ENCODE measurements at places on chromosomes 2 and 18.

- no peak for DNase-seq
- H3K27me3 ChIP-seq = no peaks in the 10 kb centered on the region
- peaks cover 11% of the 10 kb centered on the region for H3K4me1 ChIP-seq
- no peak overlapping the region for H3K27ac ChIP-seq
Measured at GRCh38 chr2:105766300-105766866, 21.7 kb downstream of the NCK2 start.

DNA sequence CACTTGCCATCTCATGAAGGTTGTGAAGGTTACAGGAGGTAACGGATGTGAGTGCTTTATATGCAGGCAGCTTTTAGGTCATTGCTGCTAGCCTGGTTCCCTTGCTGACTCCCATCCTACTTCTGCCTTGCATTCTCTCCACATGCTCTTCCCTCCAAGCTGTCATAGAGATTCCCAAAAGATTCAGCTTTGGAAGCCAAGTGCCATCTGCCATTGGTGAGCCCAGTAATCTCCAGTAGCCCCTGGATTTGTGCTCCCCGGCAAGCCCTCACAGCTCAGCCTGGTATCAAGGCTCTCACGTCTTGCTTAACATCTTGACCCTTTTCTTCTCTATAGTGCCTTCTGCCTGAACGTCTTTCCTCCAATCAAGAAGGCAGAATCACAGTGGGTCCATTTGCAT lies 61.6 kb downstream of the MYT1L start:
- no peaks in the 10 kb centered on the region for H3K27me3 ChIP-seq
- no peaks in the 10 kb centered on the region for H3K36me3 ChIP-seq
- no peak overlapping the region for H3K4me3 ChIP-seq
- no peak overlapping the region for H3K27ac ChIP-seq
- no peaks in the 10 kb centered on the region for H3K4me1 ChIP-seq

DNA sequence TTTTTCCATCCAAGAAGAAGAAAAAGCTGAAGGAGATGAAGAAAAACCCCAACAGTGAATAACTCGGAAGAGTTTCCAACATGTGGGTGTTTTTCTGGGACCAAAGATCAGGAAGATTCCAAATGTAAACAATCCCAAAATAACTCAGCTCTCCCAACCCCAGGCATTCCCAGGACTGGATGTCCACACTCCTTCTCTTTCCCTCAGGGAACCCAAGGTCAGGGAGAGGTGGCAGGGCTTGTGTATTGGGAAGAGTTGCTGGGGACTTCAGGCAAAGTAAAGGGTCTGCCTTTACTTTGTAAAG lies 268.0 kb downstream of the DYSF start:
- H3K27ac ChIP-seq = no peak overlapping the region
- H3K36me3 ChIP-seq = no peaks in the 10 kb centered on the region
- DNase-seq = no peak
- no peaks in the 10 kb centered on the region for H3K27me3 ChIP-seq
- H3K4me3 ChIP-seq = no peak overlapping the region

DNA sequence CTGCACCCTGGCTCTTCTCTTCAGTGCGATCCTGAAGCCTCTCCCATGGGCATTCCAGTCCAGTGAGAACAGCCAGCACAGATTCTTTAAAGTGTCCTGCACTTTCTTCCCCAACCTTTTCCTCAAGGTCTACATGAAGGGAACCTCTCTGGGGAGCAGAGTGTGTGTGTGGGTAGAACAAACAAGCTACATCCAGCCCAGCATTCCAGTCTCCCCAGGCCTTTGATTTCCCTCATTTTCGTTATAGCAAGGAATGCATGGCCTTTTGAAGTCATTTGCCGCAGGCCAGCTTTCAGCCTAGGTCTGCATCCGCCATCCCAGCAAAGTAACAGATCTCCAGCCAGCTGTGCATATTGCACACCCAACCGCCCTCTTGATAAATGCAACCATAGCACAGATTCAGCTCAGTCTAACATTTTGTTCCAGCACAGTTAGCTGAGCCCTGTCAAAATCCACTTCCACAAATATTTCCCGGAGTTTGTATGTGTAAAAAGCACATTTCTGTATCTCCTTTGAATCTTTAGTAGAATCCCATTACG lies 44.6 kb downstream of the CD8B2 start:
- H3K27me3 ChIP-seq = peaks cover 6% of the 10 kb centered on the region
- H3K36me3 ChIP-seq = no peaks in the 10 kb centered on the region
- no peak for DNase-seq
- H3K4me1 ChIP-seq = no peaks in the 10 kb centered on the region

DNA sequence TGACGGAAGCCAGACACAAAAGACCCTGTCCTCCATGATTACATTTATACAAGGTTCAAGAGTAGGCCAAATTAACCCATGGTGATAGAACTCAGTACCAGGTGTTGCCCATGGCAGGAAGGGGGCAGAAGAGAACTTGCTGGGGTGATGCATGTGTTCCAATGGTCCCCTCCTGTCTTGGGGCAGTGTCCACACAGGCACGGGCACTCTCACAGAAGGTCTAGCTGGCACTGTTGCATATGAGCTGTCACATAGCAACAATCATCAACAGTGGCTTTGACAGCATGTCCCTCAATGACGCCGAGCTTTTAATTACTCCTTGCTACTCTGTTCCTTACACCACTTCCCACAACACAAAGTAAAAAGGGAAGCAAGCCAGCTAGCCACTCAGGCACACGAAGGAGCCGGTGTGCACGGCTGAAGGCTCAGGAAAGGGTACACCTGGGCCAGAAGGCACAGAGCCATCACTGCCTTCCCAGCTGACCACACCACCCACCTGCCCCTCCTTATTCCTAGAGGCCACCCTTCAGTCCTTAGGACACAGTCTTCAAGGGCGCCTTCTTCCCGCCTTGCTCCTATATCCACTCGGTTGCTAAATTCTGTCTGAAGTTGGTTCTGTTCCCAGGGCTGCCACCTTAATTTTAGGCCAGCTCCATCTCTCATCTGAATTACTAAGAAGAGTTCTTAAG lies 28.9 kb downstream of the RPL31 start:
- H3K36me3 ChIP-seq = peaks cover 72% of the 10 kb centered on the region
- no peak overlapping the region for H3K4me3 ChIP-seq
- no peaks in the 10 kb centered on the region for H3K4me1 ChIP-seq
- H3K27ac ChIP-seq = no peak overlapping the region
- H3K27me3 ChIP-seq = no peaks in the 10 kb centered on the region

DNA sequence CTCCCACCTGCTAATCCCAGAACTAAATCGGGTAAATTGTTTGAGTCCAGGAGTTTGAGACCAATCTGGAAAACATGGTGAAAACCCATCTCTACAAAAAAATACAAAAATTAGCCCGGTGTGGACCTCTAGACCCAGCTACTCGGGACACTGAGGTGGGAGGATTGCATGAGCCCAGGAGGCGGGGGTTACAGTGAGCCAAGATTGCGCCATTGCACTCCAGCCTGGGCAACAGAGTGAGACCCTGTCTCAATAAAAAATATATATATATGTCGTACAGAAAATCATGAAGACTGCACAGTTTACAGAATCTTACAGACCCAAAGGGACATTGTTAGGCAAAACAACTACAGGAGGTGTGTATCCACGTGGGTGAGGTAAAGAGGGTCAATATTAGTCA lies 4.0 kb upstream of the DPY30 start:
- no peaks in the 10 kb centered on the region for H3K27me3 ChIP-seq
- H3K4me1 ChIP-seq = no peaks in the 10 kb centered on the region
- no peak overlapping the region for H3K4me3 ChIP-seq
- H3K27ac ChIP-seq = no peak overlapping the region
- DNase-seq = no peak

DNA sequence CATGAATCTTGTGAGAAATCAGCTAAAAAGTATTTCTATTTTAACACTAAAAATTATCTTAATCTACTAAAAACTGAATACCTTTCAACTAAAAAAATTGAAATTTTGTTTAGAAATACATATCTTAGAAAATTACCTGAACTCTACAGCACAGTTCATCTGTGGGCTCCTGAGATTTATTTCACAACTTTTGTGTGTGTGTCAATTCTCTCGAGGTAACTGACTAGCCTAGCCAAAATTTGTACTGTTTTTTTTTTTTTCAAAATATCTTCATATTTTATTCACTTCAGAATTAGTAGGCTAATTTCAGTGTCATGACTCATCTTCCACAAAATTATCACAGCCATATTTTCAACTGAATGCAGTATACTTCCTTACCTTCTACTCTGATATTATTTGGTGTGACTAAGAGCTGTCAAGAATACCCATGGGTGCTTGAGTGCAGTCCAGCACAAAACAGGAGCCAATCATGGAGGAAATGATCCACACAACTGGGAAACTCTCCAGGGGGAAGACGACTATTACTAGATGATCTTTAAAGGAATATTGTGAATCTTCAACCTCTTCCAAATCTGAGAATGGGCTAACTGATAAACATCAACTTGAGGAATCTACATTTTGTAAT lies 174.6 kb downstream of the ZNF385B start:
- H3K4me3 ChIP-seq = no peak overlapping the region
- no peak for DNase-seq
- H3K27me3 ChIP-seq = no peaks in the 10 kb centered on the region

DNA sequence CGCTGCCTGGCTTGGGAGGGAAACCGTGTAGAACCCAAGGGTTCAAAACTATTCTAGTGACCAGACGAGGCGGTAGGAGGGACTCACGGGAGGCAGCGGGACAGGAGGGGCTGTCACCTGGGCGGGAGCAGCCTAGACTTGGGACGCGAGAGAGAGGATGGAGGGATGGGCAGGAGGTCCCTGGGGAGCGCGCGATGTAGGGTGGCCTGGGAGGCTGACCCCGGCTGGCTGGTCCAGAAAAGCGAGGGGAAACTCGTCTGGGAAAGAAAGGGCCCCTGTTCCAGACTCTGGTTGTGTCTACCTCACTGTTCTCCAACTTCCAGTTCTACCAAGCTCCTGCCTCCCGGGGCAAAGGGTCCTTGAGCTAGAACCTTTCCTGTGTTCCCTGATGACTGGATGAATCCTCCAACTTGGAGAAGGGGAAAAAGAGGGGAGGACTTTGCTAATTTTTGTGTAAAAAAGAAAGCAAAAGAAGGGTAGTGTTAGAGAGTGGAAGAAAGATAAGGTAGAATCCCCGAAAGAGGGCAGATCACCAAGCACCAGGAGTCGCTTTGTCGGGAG lies 1.4 kb downstream of the DOK6 start:
- H3K4me1 ChIP-seq = no peaks in the 10 kb centered on the region
- no peak overlapping the region for H3K4me3 ChIP-seq
- no peak for DNase-seq
- peaks cover 71% of the 10 kb centered on the region for H3K27me3 ChIP-seq

DNA sequence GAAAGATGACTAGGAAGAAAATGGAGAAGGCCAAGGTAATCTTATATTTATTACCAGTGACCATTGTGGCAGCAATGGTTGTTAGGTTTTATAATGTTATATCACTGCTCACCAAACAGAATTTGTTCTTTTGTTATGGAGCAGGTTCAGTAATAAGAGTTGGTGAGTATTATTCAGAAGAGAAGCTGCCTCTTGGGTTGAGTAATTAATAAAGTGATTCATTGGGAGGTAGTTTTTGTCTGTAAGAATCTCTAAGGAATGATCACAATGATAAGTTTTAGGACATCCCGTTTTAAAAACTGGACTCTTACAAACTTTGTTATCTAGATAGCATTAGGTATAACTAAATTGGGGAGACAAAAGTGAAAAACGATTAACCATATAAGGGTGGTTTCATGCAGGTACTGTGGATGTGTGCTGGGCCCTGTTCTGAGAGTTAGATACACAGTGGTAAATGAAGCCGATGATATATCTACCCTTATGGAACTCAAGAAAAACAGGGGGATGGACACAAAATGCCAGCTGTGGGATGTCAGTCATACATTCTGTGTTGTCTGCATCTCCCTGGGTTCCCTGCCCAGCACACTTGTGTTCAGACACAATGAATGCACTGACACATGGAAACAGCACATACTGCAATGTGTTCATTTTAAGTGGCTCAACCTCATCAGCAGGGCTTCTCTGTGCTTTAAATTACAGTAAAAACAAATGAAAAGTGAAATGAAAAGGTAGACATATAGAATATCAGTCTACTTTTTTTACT lies 7.5 kb downstream of the MAP4K4 start:
- H3K27ac ChIP-seq = peak overlapping the region; percentile 39
- H3K4me1 ChIP-seq = peaks cover 65% of the 10 kb centered on the region
- DNase-seq = no peak
- no peak overlapping the region for H3K4me3 ChIP-seq
- H3K27me3 ChIP-seq = no peaks in the 10 kb centered on the region
- peaks cover 41% of the 10 kb centered on the region for H3K36me3 ChIP-seq

GRCh38 chr18:26721854-26722564 lies 143.5 kb downstream of the AQP4 start:
- no peak for DNase-seq
- H3K27me3 ChIP-seq = no peaks in the 10 kb centered on the region
- H3K4me1 ChIP-seq = no peaks in the 10 kb centered on the region
- H3K27ac ChIP-seq = no peak overlapping the region
- H3K4me3 ChIP-seq = no peak overlapping the region
- H3K36me3 ChIP-seq = no peaks in the 10 kb centered on the region

DNA sequence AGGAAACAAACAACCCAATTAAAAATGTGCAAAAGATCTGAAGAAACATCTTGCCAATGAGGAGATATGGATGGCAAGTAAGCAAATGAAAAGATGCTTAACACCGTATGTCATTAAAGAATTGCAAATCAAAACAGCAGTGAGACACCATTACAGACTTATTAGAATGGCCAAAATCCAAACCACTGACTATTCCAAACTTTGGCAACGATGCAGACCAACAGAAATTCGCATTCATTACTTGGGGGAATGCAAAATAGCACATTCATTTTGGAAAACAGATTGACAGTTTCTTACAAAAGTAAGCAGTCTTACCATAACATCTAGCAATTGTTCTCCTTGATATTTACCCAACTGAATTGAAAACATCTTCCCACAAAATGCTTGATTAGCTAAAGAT lies 1118.7 kb downstream of the SUCLG1 start:
- no peak overlapping the region for H3K27ac ChIP-seq
- H3K4me3 ChIP-seq = no peak overlapping the region
- H3K4me1 ChIP-seq = no peaks in the 10 kb centered on the region

- DNase-seq = no peak
- H3K4me3 ChIP-seq = no peak overlapping the region
- H3K27ac ChIP-seq = no peak overlapping the region
Measured at GRCh38 chr2:142217804-142218203, 87.0 kb upstream of the LRP1B start.

- H3K4me1 ChIP-seq = no peaks in the 10 kb centered on the region
- H3K27ac ChIP-seq = no peak overlapping the region
- peaks cover 7% of the 10 kb centered on the region for H3K27me3 ChIP-seq
- no peaks in the 10 kb centered on the region for H3K36me3 ChIP-seq
- H3K4me3 ChIP-seq = no peak overlapping the region
Measured at GRCh38 chr18:76202322-76202721, 292.7 kb downstream of the ZNF516 start.

DNA sequence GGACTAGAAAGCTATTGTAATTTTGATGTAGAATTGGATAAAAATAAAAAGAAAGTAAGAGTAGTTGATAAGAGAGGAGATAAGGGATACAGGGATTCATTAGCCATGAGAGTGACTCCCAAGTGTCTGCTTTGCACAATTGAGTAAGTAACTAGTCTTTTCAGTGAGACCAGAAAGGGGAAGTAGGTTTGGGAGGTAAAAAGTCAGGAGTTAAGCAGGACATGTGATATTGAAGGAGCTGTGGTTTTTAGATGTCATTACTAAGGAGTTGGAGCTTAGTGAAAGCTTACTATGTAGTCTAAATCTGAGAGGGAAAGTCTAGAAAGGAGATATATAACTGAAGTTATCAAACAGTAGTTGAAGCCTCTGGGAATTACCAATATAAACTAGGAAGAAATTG lies 93.4 kb downstream of the SLC5A7 start:
- H3K4me1 ChIP-seq = no peaks in the 10 kb centered on the region
- no peak for DNase-seq
- no peak overlapping the region for H3K27ac ChIP-seq
- no peak overlapping the region for H3K4me3 ChIP-seq
- peaks cover 9% of the 10 kb centered on the region for H3K27me3 ChIP-seq
- no peaks in the 10 kb centered on the region for H3K36me3 ChIP-seq

All from RWPE2 (cell line).